Activated naive CD8-positive, alpha-beta T cell treated with anti-CD3 and anti-CD28 coated beads, Interleukin-2, amount 10 ng/mL, durations not matched to agents 7 days and 5 days (primary cell): ENCODE measurements at places on chromosomes 4 and X. TPM values are rescaled to one million over a fixed set of nuclear protein-coding genes. Genes with fewer than 3 reads are reported as not detected.

The KLKB1 gene
- total RNA-seq, result 0.48 TPM

The ARHGAP6 gene
- not detected for total RNA-seq

The TRAM1L1 gene
- not detected for total RNA-seq

The SMIM10L2A gene
- 1.8 TPM for total RNA-seq

The XPNPEP2 gene
- 0.67 TPM for total RNA-seq

The LDOC1 gene
- 2.3 TPM for total RNA-seq

The GPR143 gene
- not detected for total RNA-seq

The IL2RG gene
- total RNA-seq, result 395 TPM

The NAA11 gene
- not detected for total RNA-seq
